Smooth muscle cell of the coronary artery (primary cell): ENCODE measurements at places on chromosomes 2 and 18. TPM values are rescaled to one million over a fixed set of nuclear protein-coding genes. Genes with fewer than 3 reads are reported as not detected.

HRH4 gene
- total RNA-seq, result 0.08 and 0.12 TPM in 2 replicates

TMEM200C gene
- 0.12 and 0.83 TPM in 2 replicates for total RNA-seq

TNP1 gene
- not detected in 2 replicates for total RNA-seq

LAMA1 gene
- total RNA-seq, result 1.4 and 82.3 TPM in 2 replicates

FEV gene
- total RNA-seq, result not detected in 2 replicates

CDH20 gene
- 0.82 TPM in 1 of 2 replicates, not detected in the other for total RNA-seq

OTOF gene
- under 0.01 TPM in 1 of 2 replicates, not detected in the other for total RNA-seq

ALLC gene
- total RNA-seq, result not detected in 2 replicates

IL36B gene
- not detected in 2 replicates for total RNA-seq

STK36 gene
- total RNA-seq, result 10.4 and 34.3 TPM in 2 replicates

SLC19A3 gene
- total RNA-seq, result 0.23 and 2.1 TPM in 2 replicates

MYO3B gene
- under 0.01 and 0.47 TPM in 2 replicates for total RNA-seq

RRM2 gene
- 0.35 and 6.3 TPM in 2 replicates for total RNA-seq

GALNT5 gene
- 15.1 and 73.1 TPM in 2 replicates for total RNA-seq

IGFBP5 gene
- total RNA-seq, result 68.3 and 246 TPM in 2 replicates

PEX13 gene
- total RNA-seq, result 10.4 and 26.2 TPM in 2 replicates

RGPD6 gene
- 15.3 and 25.5 TPM in 2 replicates for total RNA-seq

FAM124B gene
- 0.08 and 0.12 TPM in 2 replicates for total RNA-seq

MOGAT1 gene
- not detected in 2 replicates for total RNA-seq

AQP12A gene
- total RNA-seq, result not detected in 2 replicates

PECR gene
- total RNA-seq, result 13.5 and 15.6 TPM in 2 replicates

FABP1 gene
- total RNA-seq, result not detected in 2 replicates

ZAP70 gene
- total RNA-seq, result not detected in 2 replicates

G6PC2 gene
- not detected in 2 replicates for total RNA-seq

ARHGAP25 gene
- total RNA-seq, result 1.1 and 3.9 TPM in 2 replicates

SLC35F5 gene
- 95.3 and 264 TPM in 2 replicates for total RNA-seq

ERCC3 gene
- total RNA-seq, result 30.0 TPM in 2 replicates

CHRND gene
- total RNA-seq, result not detected in 2 replicates

CCDC138 gene
- 2.8 and 3.0 TPM in 2 replicates for total RNA-seq

CTAGE1 gene
- total RNA-seq, result 0.15 TPM in 1 of 2 replicates, not detected in the other

IL1RL1 gene
- 0.23 and 2.0 TPM in 2 replicates for total RNA-seq

CRYGC gene
- total RNA-seq, result not detected in 2 replicates

SLC20A1 gene
- total RNA-seq, result 27.4 and 82.2 TPM in 2 replicates

CRACDL gene
- total RNA-seq, result 1.2 TPM in 1 of 2 replicates, not detected in the other

TCF23 gene
- 0.82 TPM in 1 of 2 replicates, not detected in the other for total RNA-seq

CACNB4 gene
- total RNA-seq, result 0.15 and 10.5 TPM in 2 replicates

KIF5C gene
- total RNA-seq, result 0.08 and 0.12 TPM in 2 replicates

CPLX4 gene
- not detected in 2 replicates for total RNA-seq

PARD3B gene
- 4.1 and 19.1 TPM in 2 replicates for total RNA-seq

TSHZ1 gene
- total RNA-seq, result 1.7 and 6.9 TPM in 2 replicates

LONRF2 gene
- total RNA-seq, result 0.23 TPM in 1 of 2 replicates, not detected in the other
